Aorta (tissue), 5 donors: ENCODE measurements at places on chromosomes 3 and 15. TPM values are rescaled to one million over a fixed set of nuclear protein-coding genes. Genes with fewer than 3 reads are reported as not detected.
A peak's percentile ranks its signal among the peaks of the same experiment; 100 is the strongest.

Gene GOLGA6L10
- 0.23 TPM for total RNA-seq

Gene ERICH6
- total RNA-seq: 0.18 TPM

- H3K27ac ChIP-seq: no peak overlapping the region
- H3K4me3 ChIP-seq: no peak overlapping the region
- peaks cover 2% of the 10 kb centered on the region for H3K36me3 ChIP-seq
- no peaks in the 10 kb centered on the region for H3K27me3 ChIP-seq
- no peak for DNase-seq
Observed at GRCh38 chr3:100330651-100331050, 3.9 kb upstream of the NIT2 start.

DNA sequence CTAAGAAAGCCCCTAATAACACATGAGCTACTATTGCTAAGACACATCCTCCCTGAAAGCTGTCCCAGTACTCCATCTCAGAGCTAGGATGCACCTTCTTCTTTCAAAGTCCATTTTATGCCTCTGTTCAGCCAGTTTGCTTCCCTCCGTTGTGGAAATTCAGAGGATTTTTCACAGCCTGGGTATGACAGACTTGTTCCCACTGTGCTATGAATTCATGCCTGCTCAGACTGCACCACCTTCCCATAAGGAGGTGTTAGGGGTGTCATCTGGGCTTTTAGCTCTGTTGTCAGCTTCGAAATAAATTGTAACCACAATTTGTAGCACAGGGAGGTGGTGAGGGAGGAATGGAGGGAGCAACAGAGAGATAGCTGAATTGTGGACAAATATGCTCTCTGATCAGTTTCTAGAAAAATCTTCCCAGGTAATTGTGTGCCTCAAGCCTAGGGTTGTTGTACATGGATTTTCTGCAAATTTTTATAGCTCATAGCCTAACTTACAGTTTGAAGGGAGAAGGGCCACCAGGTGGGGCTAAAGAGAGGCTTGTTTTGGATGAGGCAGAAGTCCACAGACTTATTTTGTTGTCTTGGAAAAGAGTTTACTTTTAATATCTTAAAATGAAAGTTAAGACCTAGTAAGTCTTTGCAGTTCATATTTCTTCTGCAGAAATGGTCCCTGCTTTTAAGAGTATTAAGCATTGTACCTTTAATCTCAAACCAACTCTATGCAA, 462.0 kb downstream of the PDCD6IP start:
- peaks cover 6% of the 10 kb centered on the region for H3K4me1 ChIP-seq
- peak; percentile 77 for DNase-seq

DNA sequence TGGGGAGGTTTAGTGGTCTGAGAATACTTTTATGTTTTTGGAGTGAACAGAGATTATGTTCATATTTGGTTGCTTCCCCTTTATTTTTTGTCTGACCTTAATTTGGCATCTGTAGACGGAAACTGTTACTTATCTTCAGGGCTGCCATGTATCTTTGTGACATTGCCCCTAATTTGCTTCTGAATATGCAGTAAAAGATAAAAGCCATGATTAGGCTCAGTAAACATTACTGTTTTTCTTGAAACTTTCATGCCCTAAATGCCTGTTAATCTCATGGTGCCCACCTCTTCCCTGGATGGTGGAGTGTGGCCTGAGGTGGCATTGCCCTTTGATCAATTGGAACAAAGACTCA, 106.7 kb downstream of the C3orf70 start:
- no peak overlapping the region for H3K27ac ChIP-seq
- H3K4me3 ChIP-seq: no peak overlapping the region
- H3K27me3 ChIP-seq: no peaks in the 10 kb centered on the region

DNA sequence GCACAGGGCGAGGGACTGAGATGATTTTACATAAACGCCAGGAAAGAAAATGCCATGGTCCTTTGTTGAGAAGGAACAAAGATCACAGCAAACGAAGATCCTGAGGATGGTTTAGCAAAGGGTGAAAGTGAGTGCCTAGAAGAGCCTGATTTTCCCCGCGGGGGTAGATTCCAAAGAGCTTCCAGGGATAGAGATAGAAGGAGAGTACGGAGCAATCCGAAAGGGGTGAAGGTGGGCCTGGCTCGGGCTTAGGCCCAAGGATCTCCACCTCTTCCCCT, 977 bp downstream of the CDC25A start:
- no peaks in the 10 kb centered on the region for H3K4me1 ChIP-seq
- DNase-seq: no peak
- H3K27me3 ChIP-seq: no peaks in the 10 kb centered on the region
- H3K27ac ChIP-seq: no peak overlapping the region
- H3K4me3 ChIP-seq: peak overlapping the region; percentile 45
